ENCODE measurements at places on chromosomes 7 and 10.

- no peak for DNase-seq
Observed at GRCh38 chr7:69764147-69764546, 165.9 kb downstream of the AUTS2 start.

DNA sequence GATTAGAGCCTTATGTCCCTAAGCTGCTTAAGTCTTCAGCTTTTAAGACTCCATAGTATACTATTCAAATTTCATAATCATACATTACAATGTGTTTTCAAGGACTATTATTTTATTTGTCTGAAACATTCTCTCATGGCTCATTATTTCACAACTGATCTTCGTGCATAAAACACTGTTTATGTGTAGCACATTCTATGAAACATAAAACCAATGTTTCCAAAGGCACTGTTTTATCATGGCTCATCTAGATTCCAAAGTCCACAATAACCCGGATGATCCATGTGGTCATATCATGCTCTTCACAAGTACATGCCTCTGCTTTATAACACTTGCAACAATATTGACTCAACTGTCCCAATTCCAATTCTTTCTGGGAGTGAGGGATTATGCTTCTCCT lies 806.1 kb downstream of the TNS3 start:
- DNase-seq = no peak

DNA sequence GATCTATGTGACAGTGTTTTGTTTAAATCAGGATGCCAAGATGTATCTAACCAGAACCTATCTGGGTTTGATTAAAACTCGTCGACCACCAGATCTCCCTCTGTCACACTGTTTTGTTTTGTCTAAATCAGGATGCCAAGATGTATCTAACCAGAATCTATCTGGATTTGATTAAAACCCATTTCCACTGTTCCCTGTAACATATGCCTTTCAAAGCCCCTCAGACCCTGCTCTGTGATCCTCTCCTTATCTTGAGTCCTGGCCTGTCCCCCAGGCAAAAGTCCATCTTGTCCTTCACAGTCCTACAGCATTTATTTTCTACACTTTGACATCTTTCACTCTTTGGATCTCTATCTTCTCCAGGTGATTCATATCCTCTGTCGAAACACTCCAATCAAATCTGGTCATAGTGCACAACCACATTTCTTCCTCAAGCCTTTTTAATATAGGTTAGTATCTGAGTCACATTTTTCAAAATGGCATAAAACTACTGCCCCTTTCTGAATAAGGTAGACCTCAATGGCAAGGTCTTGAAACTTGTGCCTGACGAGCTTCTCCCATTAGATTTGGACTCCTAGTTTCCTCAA lies 32.5 kb downstream of the ERLIN1 start:
- no peak for DNase-seq

DNA sequence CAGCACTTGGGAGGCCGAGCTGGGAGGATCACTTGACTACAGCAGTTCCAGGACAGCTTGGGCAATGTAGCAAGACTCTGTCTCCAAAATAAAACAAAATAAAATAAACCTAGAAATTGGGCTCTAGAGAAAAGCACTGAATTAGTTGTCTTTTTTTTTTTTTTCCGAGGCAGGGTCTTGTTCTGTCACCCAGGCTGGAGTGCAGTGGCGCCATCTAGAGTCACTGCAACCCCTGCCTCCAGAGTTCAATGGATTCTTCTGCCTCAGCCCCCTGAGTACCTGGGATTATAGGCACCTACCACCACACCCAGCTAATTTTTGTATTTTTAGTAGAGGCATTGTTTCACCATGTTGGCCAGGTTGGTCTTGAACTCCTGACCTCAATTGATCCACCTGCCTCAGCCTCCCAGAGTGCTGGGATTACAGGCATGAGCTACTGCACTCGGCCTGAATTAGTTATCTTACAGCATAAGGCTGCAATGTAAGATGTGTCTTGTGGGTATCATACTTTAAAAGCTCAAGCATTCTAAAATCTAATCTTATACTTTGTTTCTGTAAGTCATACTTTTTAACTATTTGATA lies 12.8 kb downstream of the MEIG1 start:
- DNase-seq = peak; percentile 23

DNA sequence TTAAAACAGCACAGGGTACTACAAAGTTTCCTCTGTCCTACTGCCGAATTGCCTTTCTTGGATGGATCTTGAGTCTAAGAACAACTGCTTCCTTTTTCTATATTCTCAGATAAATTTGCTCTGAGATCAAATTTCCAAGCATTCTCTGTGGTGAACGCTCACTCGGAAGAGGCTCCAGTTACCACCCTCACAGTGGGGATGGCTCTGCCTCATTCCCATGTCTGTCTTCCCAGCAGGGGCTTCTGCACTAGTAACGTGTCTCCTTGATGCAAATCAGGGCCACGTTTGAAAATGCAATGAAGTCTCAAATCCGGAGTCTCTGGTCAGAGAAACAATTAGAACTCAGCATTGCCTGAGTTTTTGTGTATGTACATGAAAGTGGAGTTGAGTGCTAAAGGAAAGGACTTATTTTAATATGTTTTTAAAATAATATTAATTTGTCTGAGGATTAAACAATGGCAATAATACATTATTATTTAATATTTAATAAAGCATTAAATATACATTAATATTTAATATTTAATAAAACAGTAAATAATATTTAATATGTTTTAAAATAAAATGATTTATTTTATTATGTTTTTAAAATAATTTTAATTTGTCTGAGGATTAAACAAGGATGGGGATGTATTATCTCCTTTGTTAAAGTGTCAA lies 61.8 kb downstream of the INHBA start:
- no peak for DNase-seq

- peak; percentile 51 for DNase-seq
Observed at GRCh38 chr7:45689011-45689796, 115.0 kb downstream of the ADCY1 start.

DNA sequence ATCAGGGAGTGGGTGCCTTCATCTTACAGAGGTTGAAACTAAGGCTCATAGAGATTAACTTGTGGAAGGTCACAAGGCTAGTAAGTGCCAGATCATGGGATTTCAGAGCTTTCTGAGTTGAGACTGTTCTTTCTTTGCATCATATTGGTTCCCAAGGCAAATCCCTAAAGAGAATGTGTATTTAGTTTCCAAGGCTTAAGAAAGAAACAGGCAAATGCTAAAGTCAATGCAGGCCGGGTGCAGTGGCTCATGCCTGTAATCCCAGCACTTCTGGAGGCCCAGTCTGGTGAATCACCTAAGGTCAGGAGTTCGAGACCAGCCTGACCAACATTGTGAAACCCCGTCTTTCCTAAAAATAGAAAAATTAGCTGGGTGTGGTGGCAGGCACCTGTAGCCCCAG lies 19.8 kb downstream of the CDK1 start:
- DNase-seq = no peak

GRCh38 chr7:115782696-115783490 lies 247.7 kb downstream of the TFEC start:
- no peak for DNase-seq

- no peak for DNase-seq
Observed at GRCh38 chr7:127847641-127848040, 183.6 kb downstream of the LRRC4 start.

DNA sequence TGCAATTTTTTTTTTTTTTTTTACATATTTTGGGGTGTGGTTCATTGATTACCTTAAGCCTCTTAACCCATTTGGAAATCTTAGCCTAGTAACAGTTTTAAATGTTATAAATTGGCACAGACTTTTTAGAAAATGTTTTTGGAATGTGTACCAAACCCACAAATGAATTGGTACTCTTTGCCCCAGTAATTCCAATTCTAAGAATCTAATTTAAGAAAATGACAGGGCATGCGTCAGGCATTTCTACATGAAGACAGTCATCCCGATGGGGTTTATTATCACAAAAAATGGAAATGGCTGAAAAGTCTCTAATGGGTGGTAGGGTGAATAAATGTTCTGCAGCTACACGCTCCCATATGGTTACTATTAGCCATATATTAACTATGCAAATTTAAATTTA lies 54.9 kb downstream of the ITIH5 start:
- no peak for DNase-seq

- no peak for DNase-seq
Observed at GRCh38 chr10:93758891-93759410, 1.2 kb downstream of the LGI1 start.

DNA sequence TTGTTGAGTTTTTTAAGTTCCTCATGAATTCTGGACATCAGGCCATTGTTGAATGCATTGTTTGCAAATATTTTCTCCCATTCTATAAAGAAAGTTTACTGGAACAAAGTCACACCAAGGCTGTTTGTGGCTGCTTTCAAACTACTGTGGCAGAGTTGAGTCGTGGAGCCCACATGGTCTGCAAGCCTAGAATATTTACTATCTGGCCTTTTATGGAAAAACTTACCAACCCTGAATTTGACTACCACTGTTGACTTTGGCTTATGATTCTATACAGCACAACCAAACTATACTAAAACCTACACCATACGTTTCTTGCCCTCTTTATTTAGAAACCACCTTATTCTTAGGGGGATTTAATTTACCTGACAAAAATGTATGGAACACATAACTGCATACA lies 239.1 kb downstream of the KCNMA1 start:
- DNase-seq = no peak

DNA sequence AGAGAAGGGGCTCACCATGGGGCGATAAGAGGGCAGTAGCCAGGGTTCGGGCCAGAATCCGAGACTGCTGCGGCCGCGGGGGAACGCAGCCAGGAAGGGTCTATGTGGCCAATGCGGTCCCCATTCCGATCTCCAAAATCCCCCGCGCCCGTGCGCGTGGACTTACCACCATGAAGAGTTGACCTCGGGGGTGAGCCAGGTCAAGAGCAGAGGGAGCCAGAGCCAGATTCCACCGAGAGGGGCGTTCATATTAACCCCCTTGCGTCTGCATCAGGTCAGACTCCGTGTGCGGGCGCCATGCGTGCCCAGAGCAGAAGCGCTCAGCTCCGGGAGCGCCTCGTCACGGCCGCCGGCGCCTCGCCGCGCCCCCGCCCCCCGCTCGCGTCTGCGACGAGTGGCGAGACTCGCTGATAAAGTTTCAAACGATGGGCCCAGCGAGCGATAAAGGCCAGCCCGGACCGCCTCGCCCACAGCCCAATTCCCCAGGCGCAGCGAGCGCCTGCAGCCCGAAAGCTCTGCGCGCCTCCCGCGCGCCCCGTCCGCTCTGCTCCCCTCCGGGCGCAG lies at the start of gene WNT2:
TSS of gene WNT2 (minus strand) at position 318 of the 564 bp plus-strand sequence. CDS start at position 249, 69 bp downstream.
- peak; percentile 8 for DNase-seq

- DNase-seq = peak; percentile 77
Observed at GRCh38 chr7:116395141-116395791, 104.3 kb upstream of the CAV2 start.

GRCh38 chr10:49605939-49606509 lies 4.1 kb upstream of the SLC18A3 start:
- DNase-seq = no peak

GRCh38 chr7:116434820-116435341 lies 64.7 kb upstream of the CAV2 start:
- DNase-seq = peak; percentile 58

DNA sequence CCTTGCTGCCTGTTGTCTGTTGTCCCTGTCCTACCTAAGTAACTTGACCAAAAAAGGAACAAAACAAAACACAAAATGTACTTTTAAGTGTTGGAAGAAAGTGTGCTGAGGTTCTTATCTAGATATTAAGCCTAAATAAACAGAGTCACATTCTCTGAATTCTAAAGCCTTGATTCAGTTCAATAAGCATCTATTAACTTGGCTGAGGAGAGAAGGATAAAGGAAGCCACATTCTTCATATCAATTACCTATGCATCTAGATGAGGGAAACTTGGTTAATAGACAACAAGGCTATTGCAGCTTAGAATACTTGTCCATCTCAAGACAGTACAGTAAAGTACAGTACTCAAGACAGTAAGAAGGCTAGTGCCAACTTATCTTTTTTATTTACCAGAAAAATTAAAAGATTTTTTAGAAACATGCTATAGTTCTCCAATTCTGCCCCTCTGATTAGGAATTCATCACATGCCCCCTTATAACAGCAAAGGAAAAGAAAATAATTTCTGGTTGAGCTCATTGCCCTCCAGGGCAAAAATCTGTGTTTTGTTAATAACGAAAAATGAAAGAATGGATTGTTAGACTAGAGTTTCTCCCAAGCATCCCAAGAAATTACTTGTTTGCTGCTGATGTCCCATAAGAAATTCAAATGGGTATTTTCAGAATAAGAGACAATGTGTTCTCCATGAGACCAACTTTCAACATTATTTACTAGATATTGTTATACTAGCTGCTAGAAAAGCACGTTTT lies 546.5 kb upstream of the SEMA3D start:
- DNase-seq = peak; percentile 33

DNA sequence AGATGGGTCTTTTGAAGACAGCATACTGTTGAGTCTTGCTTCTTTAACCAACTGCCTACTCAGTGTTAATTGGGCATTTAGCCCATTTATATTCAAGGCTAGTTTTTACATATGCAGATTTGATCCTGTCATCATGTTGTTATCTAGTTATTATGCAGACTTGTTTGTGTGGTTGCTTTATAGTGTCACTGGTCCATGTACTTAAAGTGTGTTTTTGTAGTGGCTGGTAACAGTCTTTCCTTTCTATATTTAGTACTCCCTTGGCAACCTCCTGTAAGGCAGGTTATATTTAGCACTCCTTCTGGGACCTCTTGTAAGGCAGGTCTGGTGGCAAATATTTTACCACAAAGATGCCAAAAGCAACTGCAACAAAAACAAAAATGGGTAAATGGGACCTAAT lies 66.7 kb downstream of the TES start:
- no peak for DNase-seq

GRCh38 chr10:91513598-91514424 lies 103.7 kb downstream of the HECTD2 start:
- DNase-seq = no peak

DNA sequence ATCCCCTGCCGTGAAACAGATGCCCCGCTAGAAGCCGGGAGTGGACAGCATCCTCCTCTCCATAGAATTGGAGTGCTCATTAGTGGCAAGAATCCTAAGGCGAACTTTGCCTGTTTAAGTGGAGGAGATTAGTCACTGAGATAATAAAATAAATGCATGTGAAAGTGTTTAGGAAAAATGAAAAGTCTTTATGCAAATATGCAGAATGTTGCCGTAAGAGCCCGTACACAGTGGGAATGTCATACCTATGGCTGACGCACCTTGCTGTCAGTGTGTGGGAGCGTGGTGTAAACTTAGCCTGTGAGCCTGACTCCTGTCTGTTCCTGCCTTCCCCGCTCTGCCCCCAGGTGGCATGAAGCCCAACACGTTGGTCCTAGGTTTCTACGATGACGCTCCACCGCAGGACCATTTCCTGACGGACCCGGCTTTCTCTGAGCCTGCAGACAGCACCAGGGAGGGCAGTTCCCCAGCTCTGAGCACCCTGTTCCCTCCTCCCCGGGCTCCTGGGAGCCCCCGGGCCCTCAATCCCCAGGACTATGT lies 1.7 kb upstream of the TRIP6 start:
- no peak for DNase-seq

All from fibroblast of pulmonary artery (primary cell).